ENCODE measurements at places on chromosomes 4 and X.

DNA sequence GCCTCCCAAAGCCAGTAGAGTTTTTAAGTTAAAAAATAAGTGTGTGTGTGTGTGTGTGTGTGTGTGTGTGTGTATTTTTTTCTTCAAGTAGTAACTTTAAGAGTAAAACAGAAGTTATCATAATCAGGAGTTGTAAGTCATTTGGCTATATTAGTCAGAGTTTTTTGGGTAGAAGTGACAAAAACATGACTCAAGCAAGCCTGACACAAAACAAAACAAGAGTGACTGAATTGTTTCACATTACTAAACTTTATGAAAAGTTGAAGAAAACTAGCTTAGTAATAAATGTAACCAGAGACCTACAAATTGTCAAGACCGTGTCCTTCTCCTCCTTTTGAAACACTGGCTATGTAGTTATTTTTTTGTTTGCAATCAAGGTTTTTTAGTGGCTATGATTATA is 738.0 kb upstream of the PITX2 start:
- no peak for DNase-seq

GRCh38 chr4:140857111-140857510 is 100.9 kb upstream of the TBC1D9 start:
- no peak for DNase-seq

DNA sequence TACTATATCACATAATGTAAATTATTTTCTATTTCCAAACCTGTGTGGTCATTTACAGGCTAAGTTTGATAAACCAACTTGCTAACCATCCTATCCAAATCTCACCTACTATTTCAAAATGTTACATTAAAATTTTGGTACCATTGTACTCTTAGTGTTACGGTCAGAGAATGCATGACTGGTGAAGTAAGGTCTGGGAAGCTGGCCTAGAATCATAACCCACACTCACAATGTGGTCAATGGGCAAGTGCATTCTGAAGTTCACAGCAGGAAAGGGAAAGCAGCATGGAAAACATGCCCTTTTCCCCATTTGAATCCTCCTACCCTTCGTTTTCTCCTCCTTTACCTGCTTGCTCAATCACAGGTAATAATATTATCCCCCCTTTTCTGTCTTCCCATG is 54.4 kb downstream of the PPP3CA start:
- DNase-seq, result no peak

GRCh38 chrX:53474707-53475106 is 40.5 kb upstream of the HSD17B10 start:
- no peak for DNase-seq

GRCh38 chrX:3548765-3549391 is 164.6 kb downstream of the PRKX start:
- no peak for DNase-seq

- DNase-seq, result no peak
Observed at GRCh38 chrX:18861511-18861910, 122.4 kb downstream of the PHKA2 start.

- no peak for DNase-seq
Observed at GRCh38 chr4:157219711-157220370, 687 bp upstream of the GRIA2 start.

DNA sequence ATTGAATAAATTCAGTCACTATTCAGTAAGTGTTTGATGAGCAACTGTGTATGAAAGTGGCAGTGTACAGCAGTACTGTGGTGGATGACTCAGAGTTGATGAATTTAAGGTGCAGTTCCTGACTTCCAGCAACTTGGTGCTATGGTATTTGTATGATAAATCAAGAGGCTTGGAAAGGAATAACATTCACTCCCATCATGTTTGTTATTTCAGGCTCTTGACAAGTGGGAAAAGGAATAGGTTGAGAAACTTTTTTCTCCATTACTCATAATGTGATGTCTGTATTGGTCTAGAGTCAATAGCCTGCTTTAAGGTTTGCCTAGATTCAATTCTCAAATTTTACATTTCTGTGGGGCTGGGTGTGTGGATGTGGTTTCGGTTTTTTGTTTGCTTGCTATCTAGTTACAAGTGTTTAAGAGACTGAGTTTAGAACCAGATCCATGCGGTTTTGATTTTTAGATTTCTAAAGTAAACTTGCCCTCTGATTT is 35.1 kb upstream of the CYP2U1 start:
- no peak for DNase-seq

GRCh38 chrX:78024349-78025059 is 55.1 kb upstream of the PGAM4 start:
- DNase-seq, result no peak

DNA sequence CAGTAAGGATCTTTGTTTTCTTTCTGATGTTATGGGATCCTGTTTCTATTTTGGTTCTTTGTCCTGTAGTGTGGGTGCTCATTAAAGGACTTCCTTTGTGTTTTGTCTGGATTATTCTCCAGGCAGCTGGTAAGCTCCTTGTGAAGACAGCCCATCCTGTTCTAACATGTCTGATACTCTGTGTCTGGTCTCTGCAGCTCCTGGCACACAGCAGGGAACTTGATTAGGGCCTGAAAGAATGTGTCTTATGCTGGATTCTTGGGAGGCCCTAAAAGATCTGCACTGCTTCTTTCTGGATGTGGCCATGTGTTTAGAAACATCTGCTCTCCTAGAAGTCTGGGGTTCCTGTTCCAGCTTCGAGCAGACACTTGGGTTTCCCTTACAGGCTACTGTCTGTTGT is 38.1 kb upstream of the ATXN3L start:
- no peak for DNase-seq

- DNase-seq, result no peak
Observed at GRCh38 chr4:7668271-7668670, 233.5 kb upstream of the PSAPL1 start.

GRCh38 chrX:43949669-43950068 is 23.5 kb downstream of the NDP start:
- DNase-seq, result no peak

DNA sequence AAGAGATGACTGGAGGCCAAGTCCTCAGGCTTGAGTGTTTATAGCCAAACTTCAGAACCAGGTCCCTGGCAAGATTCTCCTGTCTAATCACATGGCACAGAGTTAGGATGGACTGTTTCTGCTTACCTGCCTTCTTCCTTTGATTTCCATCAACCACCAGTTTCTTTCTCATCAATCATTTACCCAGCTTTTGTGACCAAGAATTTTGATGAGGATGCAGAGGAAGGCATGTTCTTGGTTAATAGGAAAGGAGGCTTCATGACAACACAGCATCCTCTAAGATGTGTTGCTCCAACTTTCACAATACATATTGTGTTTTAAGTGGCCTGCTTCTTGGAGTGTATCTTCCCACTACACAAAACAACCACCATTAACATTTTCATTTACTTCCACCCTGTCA is 65.3 kb downstream of the NFKB1 start:
- DNase-seq, result no peak

DNA sequence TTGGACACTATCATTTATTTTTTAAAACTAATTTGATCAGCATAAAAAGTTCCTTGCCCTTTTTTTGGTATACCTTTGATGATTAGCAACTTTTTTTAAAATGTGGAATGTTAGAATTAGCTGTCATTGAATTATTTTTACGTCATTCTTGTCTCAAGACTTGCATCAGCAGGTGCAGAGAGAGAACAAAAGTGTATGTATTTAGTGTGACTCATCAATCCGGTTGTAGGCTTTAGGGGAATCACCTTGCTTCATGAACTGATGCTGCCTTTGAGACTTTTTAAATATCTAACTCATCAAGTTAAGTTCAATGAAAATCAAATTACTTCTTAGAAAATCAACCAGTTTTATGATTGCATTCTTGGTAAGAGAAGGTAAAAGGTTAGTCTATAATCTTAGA is 125.1 kb downstream of the ARX start:
- no peak for DNase-seq

GRCh38 chrX:27591938-27592337 is 1.8 kb downstream of the DCAF8L2 start:
- DNase-seq, result no peak

GRCh38 chr4:168882650-168883233 is 127.3 kb downstream of the CBR4 start:
- DNase-seq, result no peak

DNA sequence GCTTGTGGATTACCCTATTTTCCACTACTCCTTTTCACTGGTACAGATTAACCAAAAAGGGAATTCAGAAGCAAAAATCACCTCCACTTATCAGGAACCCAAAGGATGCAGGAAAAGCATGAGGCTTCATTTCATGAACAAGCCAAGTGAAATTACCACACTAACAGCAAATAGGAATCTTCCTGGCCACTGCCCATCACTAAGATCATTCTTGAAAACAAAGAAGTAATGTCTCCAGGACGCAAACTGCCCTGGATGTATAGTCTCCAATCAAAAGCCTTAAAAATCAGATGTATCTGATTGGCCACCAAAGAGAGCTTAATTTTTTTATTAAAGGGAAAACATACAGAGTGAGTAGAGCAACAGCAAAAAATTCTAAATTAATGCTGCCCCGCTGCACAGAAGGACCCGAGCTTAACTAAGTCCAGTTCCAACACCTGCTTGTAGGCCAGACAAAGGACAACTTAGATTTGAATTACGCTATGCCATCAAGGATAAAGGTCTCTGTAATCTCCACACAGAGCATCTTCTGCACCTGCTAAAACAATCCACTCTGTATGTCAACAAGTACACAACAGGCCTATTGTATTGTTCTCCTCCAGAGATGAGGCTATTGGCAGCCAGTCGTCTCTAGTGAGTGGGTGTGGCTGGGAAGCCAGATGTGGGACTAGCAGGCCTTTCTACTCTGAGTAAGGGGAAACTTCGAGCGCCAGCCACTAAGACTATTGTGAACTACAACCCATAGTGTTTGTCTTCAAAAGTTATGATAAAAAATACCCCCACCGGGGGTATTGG is 12.4 kb downstream of the ZDHHC9 start:
- DNase-seq, result no peak

Measured in Right ventricle myocardium inferior (tissue), 1 donor.